ENCODE measurements at places on chromosomes 12 and 14.

- DNase-seq = peak; percentile 59
Observed at GRCh38 chr14:69580009-69580577, 5.4 kb upstream of the CCDC177 start.

- no peak for DNase-seq
Observed at GRCh38 chr12:106107566-106107965, 31.2 kb downstream of the NUAK1 start.

- DNase-seq = no peak
Observed at GRCh38 chr12:121277374-121277759, 19.1 kb downstream of the CAMKK2 start.

GRCh38 chr12:81084811-81085350, 7.0 kb downstream of the ACSS3 start:
- no peak for DNase-seq

- no peak for DNase-seq
Observed at GRCh38 chr14:68308726-68309520, 483.9 kb downstream of the ZFP36L1 start.

- DNase-seq = no peak
Observed at GRCh38 chr14:45868377-45868776, 615.4 kb upstream of the MIS18BP1 start.

- no peak for DNase-seq
Observed at GRCh38 chr12:2922329-2922728, 31.6 kb downstream of the TULP3 start.

DNA sequence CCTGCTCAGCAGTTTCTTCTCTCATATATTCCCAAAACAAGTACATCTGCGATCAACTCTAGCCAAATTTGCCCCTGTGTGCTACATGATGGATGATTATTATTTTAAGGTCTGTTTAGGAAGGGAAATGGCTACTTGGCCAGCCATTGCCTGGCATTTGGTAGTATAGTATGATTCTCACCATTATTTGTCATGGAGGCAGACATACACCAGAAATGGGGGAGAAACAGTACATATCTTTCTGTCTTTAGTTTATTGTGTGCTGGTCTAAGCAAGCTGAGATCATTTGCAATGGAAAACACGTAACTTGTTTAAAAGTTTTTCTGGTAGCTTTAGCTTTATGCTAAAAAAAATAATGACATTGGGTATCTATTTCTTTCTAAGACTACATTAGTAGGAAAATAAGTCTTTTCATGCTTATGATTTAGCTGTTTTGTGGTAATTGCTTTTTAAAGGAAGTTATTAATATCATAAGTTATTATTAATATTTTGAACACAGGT, 45.5 kb downstream of the EID3 start:
- no peak for DNase-seq

GRCh38 chr12:62814243-62814642, 120.7 kb downstream of the PPM1H start:
- DNase-seq = no peak

- DNase-seq = no peak
Observed at GRCh38 chr12:38744041-38744440, 161.3 kb downstream of the CPNE8 start.

- no peak for DNase-seq
Observed at GRCh38 chr12:11752403-11753149, 103.1 kb downstream of the ETV6 start.

GRCh38 chr14:68705741-68706283, 87.1 kb downstream of the ZFP36L1 start:
- no peak for DNase-seq

GRCh38 chr12:109455706-109456105, 21.4 kb downstream of the KCTD10 start:
- no peak for DNase-seq

- DNase-seq = no peak
Observed at GRCh38 chr12:74801625-74802024, 264.0 kb downstream of the ATXN7L3B start.

DNA sequence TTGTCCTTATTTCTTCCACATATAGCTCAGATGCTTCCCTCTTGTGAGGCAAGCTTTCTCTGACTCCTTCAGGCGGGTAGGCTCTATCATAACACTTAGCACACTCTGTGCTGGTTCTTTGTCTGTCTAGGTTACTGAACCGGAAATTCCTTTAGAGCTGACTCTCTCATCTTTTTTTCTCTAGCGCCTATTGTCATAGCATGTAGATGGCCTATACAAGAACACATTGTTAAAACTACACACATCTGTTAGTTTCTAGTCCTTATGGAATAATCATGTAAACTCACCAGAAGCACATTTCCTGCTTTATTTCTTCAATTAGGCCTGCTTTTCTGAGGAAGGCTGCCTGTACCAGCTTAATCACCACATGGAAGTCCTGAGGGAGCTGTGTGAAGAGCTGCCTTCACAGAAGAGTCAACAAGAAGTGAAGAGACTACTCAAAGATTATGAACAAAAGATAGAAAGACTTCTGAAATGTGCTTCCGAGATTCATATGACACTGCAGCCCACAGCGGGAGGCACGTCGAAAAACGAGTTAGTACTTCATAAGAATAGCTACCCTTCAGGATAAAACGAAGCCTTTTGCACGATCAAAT, 143.9 kb downstream of the SYNE2 start:
- no peak for DNase-seq

- no peak for DNase-seq
Observed at GRCh38 chr14:62097824-62098223, 335.6 kb downstream of the SNAPC1 start.

DNA sequence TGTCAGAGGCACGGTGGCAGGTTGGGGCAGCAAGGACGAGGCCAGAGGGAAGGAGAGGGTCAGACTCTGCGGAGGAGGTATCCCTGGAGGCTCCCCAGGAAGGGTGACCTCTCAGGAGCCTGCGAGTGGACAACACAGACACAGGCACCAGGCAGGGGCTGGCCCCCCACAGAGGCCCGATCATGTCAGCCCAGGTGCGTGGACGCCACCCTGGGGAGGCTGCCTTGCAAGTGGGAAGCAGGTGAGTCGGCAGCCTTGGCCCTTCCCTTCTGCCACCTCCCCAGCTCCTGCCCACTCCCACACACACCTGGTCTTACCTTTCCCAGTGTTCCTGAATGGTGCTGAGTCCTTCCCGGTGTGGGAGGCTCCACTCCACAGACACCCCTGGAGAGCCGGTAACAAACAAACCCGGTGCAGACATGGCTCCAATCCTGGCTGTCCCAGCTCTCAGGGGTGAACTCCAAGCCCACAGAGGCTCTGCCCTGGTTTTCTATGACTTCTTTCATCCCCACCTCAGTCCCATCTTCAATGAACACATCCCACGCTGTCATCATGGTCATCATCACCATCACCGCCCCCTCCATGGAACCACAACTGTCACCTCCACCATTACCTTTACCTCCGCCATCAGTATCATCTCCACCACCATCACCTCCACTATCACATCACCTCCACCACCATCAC, 5.2 kb downstream of the ZBTB42 start:
- no peak for DNase-seq

DNA sequence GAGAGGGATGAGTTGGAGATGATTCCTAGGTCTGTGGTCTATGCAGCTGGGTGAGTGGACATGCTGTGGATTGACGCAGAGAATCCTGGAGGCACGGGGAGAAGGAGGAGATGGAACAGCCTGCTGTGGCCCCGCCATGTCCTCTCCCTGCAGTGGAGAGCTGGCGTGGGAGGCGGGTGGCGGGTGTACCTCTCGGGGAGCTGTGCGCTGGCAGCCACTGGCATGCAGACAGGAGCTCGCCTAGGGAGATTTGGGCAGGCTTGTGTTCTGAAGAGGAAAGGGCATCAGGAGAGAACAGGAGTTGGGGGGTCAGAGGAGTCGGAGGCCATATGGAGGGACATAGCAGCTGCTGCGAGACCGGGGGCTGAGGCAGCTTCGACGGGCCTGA, 56.1 kb downstream of the TECPR2 start:
- no peak for DNase-seq

GRCh38 chr14:93838238-93838637, 50.0 kb upstream of the PRIMA1 start:
- no peak for DNase-seq

DNA sequence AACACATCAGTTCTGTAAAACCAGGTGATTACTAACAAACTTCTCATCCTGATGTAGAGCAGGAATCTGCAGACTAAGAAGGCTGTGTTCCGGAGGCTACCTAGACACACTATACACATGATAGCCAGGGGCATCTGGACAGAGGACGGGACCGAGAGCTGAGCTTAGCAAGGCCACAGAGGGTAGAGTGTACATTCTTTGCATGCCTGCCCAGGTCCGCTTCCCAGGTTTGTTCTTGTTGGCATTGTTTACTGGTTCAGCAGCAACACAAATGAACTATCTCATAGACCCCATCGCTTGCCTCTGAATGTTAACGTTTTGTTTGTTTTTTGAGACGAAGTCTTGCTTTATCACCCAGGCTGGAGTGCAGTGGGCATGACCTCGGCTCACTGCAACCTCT, 17.7 kb upstream of the TEAD4 start:
- DNase-seq = no peak

GRCh38 chr12:1069846-1070245, 78.8 kb downstream of the ERC1 start:
- DNase-seq = no peak

GRCh38 chr12:107731366-107731765, 29.6 kb downstream of the PRDM4 start:
- no peak for DNase-seq

- DNase-seq = no peak
Observed at GRCh38 chr12:99948370-99948769, 36.4 kb downstream of the ANKS1B start.

GRCh38 chr14:100288382-100289185, 17.7 kb downstream of the SLC25A29 start:
- DNase-seq = no peak

GRCh38 chr12:110537605-110538409, 35.7 kb downstream of the RAD9B start:
- no peak for DNase-seq

- DNase-seq = no peak
Observed at GRCh38 chr12:26116829-26117715, 7.8 kb downstream of the BHLHE41 start.

DNA sequence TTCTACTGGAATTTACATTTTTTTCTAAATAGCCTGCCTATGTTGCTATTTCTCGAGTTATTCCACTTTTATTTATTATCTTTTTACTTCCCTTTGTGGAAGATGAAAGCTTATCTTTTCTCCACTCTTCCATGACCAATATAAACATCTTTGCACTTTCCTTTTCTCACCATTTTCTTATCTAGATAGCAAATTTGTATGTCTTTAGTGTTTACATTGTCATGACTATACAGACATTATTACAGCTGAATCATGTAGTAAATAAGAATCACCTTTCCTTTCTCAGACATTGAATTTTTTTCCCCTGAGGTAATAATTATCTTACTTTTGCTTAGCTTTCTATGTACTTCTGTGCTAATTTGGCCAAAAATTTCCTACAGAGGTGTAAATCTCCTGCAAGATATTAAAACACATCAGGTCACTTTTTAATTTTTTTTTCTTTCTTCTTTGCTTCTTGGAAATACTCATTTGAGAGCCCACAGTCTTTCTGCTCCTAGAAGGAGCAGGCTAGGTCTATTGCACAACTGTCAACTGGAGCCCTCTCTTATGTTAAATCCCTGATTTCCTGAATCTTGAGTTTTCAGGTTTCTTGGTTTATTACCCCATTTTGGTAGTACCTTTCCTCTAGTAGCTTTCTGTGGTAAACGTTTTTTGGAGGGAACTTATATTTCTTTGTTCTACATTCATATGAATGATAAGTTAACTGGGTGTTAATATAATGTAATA, 109.0 kb upstream of the ATP2B1 start:
- DNase-seq = no peak

- DNase-seq = no peak
Observed at GRCh38 chr12:31363416-31363809, 37.5 kb upstream of the SINHCAF start.

DNA sequence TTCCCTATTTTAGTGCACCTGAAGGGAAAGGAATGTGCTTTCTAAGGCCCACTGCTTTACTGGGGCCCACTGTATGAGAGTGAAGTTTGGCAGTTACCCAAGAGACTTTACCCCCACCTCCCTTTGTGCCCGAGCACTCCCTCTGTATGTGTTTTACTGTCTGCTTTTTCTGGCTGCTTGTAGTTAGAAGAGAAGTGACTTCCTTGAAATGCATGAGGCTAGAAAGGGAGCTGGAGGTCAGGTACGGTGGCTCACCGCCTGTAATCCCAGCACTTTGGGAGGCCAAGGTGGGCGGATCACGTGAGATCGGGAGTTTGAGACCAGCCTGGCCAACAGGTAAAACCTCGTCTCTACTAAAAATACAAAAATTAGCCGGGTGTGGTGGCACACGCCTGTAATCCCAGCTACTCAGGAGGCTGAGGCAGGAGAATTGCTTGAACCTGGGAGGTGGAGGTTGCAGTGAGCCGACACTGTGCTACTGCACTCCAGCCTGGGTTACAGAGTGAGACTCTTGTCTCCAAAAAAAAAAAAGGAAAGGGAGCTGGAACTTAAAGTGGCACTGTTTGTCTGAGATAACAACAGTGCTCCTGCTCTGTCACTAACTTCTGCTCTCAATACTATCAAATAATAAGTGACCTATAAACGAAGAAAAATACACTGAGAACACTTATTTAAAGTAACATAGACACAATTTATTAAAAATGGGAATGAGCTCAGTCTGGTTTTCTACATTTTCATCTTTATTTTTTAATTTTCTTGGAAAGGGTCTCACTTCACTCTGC, 5.8 kb downstream of the TRIP11 start:
- DNase-seq = no peak

GRCh38 chr14:78170203-78170602, at the start of gene NRXN3:
Gene NRXN3 (plus strand): TSS chr14:78170373. CDS start chr14:78243094, 72,721 bp downstream.
- DNase-seq = no peak

DNA sequence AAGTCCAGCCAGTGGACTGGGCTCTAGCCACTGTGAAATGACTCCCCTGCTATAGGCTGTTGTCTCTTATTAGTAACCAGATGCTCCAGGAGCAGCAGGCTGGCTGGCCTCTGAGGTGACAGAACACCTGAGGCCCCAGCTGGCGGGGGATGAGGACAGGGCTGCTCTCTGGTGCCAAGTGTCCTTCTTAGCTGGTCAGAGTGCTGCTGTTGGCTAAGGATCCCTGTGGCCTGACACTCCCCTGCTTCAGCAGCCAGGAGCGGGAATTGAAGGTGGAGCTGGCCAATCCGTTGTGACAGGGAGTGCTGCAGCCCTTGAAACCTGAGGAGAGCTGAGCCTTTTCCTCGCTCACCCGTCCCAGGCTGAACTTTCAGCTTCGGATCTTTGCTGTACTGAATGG, 30.7 kb downstream of the TMEM229B start:
- no peak for DNase-seq

- DNase-seq = no peak
Observed at GRCh38 chr12:101823039-101823438, 7.7 kb downstream of the GNPTAB start.

DNA sequence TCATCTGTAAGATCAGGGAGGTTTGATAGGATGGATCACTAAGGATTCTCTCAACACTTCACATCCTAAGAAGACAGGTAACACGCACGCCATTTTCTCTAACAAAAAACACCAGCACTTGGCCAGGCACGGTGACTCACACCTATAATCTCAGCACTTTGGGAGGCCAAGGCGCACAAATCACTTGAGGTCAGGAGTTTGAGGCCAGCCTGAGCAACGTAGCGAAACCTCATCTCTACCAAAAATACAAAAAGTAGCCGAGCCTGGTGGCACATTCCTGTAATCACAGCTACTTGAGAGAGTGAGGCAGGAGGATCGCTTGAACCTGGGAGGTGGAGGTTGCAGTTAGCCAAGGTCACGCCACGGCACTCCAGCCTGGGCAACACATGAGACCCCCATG, 10.5 kb upstream of the CDK2AP1 start:
- no peak for DNase-seq

- no peak for DNase-seq
Observed at GRCh38 chr12:123944696-123945095, 27.9 kb downstream of the CCDC92 start.
